ENCODE measurements at places on chromosomes 11 and 22.

- DNase-seq, result no peak
These were observed 63.0 kb downstream of the GAB2 start for GRCh38 chr11:78354408-78355308.

- no peak for DNase-seq
These were observed 11.2 kb downstream of the KCNQ1OT1 start for GRCh38 chr11:2688381-2689231.

DNA sequence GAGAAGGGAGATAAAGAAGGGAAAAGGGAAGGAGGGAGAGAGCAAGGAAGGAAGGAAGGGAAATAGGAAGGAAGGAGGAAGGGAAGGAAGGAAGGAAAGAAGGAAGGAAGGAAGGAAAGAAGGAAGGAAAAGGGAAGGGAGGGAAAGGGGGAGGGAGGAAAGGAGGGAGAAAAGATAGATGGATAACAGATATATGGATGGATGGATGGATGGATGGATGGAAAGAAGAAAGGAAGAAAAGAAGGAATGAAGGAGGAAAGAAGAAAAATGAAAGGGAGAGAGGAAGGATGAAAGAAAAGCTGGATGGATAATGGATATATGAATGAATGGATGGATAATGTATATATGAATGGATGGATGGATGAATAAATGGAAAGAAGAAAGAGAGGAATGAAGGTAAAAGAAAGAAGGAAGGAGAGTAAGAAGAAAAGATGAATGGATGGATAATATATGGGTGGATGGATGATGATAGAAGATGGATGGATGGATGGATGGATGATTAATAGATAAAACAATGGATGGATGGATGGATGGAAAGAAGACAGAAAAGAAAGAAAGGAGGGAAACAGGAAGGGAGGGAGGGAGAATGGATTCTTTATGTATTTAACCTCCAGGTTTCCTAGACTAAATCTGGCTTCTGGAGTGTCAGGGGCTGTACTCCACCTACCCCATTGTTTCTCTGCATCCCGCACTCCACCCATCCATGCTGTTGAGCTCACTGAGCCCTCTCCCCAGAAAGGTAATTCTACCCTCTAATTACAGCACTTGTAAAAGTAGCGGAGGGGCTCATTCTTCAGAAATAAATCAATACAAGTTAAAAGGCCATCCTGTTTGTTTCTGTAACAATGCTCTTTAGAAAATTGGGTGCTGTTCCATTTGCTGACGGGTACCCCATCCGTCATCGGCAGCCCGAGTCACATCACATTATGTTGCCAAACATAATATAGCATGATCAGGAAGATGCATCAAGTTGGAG lies 506.1 kb downstream of the MIAT start:
- DNase-seq, result no peak

- DNase-seq, result peak; percentile 93
These were observed 2.3 kb downstream of the C1QTNF5 start for GRCh38 chr11:119338318-119338890.

DNA sequence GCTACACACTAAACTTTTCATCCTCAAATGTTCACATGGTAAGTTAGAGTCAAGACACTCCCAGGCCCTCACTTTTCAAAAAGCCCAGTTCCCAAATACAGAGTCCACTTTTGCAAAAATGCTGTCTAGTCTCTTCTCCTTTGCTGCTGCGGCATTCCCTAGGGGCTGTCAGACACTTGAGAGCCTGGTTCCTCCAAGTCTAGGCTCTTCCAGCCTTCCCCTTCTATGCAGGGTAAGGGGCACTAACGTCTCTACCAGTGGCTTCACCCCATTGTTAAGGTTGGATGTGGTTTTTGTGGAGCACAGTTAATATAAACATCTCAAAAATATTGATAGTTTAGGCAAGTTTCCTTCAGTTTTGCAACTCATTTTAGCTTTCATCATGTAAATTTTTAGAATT lies 181.5 kb downstream of the KIF18A start:
- DNase-seq, result no peak

DNA sequence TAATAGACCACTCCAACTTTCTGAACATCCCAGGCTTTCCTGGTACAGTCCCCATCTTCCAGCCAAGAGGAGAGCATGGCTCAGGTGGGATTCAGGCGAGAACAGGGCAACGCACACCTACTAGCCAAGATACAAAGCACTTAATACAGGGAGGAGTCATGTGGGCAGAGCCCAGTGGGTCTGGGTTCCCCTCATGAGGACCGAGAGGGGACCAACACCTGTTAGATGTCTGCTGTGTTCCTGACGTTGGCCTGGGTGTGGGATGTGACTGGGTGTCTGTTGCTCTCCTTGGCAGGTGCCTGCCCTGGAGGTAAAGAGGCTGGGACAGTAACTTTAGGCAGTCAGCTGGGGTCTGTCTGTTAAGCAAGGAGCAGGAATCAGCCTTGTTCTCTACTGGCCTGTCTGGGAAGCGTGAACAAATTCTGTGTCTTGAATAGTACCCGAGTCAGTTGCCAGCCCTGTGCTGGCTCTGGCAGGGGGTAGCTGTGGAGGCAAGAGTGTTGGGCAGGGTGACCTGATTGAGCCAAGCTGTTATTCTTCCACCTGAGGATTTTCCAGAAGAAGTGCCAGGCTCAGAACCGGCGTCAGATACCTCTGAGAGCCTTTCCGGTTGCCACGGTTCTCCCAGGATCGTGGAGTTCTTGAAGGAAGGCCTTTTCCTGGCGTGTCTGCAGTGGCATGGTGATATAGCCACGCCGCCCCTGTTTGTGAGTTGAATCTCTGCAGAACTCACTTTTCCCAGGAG lies 56.3 kb downstream of the BCR start:
- DNase-seq, result no peak

- DNase-seq, result no peak
These were observed at the start of gene MISFA for GRCh38 chr11:18599739-18600230. TSS of gene MISFA (plus strand) at chr11:18599789. CDS start at chr11:18599929, 140 bp downstream.

- no peak for DNase-seq
These were observed 1.1 kb downstream of the IL18BP start for GRCh38 chr11:71999798-72000197.

DNA sequence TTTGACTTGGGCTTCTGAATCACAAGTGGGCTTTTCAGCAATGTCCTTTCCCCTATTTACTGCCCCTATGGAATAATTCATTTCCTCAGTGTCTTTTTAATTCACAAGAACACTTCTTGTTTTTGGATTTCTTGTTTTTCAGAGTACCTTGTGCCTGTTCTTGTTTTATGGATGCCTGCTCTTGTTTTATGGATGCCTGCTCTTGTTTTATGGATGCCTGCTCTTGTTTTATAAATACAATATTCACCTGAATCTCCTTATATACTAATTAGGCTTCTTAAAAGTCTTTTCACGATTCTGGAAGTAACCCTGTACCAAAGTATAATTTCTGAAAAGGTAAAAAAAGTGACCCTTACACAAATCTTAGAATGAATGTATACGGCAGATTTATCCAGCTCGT lies 32.8 kb downstream of the CACNA1I start:
- DNase-seq, result no peak

DNA sequence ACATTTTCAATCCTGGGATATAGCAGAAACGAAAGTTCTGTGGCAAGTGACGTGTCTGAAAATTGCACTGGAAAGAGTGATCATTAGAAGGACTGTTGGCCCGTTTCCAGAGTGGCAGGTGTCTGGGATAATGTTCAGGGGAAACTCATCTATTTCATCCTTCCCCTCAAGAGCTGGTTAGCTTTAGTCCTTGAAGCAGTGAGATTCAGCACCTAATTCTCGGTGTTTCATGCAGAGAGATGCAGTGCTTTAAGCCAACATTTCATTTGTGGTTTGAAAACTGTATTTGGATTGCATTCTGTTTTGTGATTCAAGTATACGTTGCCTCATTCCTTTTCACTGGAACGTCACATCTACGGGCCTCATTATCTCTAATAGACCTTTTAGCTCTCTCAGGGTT lies 205.0 kb upstream of the RAG2 start:
- no peak for DNase-seq

GRCh38 chr22:27203276-27203660 lies 545.9 kb downstream of the MIAT start:
- no peak for DNase-seq

GRCh38 chr11:18705651-18706281 lies 7.2 kb downstream of the TMEM86A start:
- DNase-seq, result no peak

- DNase-seq, result no peak
These were observed 45.3 kb upstream of the RTL6 start for GRCh38 chr22:44543362-44543761.

- no peak for DNase-seq
These were observed 530.6 kb upstream of the KIRREL3 start for GRCh38 chr11:127531167-127531566.

DNA sequence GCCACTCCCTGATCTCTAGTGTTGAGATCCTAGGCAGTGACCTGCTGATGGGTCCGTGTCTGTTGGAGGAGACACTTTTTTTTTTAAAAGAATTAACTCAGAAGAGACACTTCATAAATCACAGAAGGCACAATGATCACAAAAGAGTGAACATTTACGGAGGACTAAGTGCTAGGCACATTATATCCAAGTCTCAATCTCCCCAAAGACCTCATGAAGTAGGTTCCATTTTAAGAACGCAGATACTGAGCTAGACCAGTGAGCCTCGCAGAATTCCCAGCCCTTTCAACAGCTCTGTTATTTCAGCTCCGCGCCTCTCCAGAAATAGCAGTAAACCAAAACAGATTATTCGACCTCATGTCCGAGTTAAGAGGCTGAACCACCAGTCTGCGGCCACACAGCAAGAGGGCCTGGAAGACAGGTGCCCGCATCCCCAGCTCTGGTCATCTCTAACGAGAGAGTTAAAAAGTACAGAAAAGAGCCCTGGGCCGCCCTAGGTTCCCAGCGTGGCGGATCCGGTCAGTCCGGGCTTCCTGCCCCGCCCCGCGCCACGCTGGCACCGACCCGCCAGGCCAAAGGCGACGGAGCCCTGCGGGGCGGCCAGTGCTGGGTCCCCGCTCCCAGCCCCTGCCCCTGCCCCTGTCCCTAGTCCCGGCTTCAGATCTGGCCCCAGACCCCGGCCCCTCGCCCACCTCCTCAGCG lies 612 bp downstream of the XBP1 start:
- peak; percentile 57 for DNase-seq

GRCh38 chr11:71268706-71269321 lies 16.4 kb upstream of the SHANK2 start:
- DNase-seq, result no peak

- no peak for DNase-seq
These were observed 452.7 kb upstream of the FAT3 start for GRCh38 chr11:91771961-91772360.

DNA sequence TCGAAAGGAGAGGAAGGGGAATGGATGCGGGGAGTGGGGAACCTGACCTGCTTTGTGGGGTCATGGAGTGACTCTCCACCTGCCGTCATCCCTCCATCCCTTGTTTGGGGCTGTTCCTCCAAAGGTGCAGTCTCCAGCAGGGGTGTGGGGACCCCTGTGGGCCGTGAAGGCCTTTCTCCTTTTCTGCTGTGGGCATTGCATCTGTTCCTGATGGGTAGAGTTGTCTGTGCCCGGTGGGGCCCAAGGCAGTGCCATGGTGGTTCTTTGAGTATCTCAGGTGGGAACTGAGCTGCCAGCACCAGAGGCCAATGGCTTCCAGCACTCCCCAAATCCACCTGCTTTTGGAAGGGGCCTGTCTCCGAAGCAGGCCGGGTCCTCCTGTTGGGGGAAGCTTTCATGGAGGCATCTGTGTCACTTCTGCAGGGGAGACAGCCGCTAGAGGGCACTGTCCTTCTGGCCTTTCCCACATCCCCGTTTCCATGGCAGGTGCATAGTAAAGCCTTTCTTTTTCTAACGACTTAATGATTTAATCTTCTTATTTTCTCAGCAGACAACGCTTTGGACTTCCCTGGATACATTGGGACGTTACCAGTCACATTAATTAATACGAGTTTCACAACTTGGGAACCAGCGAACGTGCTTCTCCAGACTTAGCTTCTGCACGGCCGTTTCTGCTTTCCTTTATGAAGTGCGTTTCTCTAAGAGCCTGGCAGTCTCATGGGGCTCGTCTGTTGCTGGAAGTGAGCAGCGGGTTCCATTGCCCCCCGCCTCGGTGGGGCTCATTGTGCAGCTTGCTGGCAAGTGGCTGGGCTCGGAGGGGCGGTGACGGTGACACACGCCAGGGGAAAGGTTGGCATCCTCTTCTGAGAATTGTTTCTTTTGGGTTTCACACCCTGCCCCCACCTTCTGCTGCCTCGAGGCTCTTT lies 57.1 kb downstream of the PARVB start:
- peak; percentile 84 for DNase-seq

- peak; percentile 70 for DNase-seq
These were observed 3.0 kb downstream of the MN1 start for GRCh38 chr22:27798511-27799014.

- DNase-seq, result no peak
These were observed 17.1 kb upstream of the TMPRSS13 start for GRCh38 chr11:117946156-117946841.

GRCh38 chr22:42318967-42319366 lies 48.5 kb upstream of the TCF20 start:
- DNase-seq, result no peak

- DNase-seq, result no peak
These were observed 400.8 kb downstream of the SOX6 start for GRCh38 chr11:15955595-15955994.

DNA sequence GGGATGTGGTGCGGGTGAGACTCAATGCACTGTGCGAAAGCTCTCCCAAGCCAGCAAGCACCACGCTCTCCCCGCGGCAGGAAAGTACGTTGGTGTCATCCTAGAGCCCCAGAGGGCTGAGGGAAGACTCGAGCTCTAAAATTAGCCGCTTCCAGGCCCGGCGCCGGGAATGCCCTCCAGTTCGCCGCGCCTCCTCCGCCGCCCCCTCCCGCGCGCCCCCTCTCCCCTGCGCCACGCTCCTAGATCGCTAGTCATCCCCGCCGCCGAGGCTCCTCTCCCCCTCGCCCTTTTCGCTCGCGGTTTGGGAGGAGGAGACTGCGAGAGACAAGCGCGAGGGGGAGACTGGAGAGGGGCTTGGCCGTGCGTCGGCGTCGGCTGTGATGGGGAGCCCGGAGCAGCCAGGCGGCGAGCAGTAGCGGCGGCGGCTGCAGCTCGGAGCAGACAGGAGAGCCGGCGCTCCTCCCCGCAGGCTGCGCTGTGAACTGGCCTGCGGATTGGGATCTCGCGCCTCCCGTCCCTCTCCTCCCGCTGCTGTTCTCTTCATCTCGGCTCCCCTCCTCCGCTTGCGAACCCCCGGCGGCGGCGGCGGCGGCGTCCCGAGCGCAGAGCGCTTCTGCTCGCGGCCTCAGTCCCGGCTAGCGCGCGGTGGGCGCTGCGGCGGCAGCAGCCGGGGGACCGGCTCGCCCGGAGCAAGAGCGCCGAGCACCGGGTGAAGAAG lies at the start of gene FAT3:
Gene FAT3 (plus strand): TSS at position 412 of the 718 bp plus-strand sequence. CDS start 127,295 bp downstream, outside the sequence.
- peak; percentile 82 for DNase-seq

DNA sequence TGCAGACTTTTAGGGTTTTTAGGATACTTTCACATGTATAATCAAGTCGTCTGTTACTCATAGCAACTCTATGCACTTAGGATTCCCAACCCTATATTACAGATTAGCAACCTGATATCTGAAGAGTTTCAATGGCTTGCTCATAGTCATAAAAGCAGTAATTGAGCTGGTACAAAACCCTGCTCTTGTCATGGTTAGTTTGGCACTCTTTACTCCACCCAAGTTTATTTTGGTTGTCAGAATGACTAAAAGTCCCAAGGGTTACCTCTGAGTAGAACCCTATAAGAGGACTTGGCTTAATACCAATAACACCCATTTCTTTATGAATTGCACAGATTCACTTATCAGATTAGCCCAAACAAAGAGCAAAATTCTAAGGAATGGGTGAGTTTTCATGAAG lies 550.6 kb downstream of the SOX6 start:
- no peak for DNase-seq

All from ELF-1 (cell line).